ENCODE measurements at places on chromosomes 7 and 10.

- no peak for DNase-seq
Measured at GRCh38 chr7:148915211-148915610, 31.1 kb upstream of the EZH2 start.

DNA sequence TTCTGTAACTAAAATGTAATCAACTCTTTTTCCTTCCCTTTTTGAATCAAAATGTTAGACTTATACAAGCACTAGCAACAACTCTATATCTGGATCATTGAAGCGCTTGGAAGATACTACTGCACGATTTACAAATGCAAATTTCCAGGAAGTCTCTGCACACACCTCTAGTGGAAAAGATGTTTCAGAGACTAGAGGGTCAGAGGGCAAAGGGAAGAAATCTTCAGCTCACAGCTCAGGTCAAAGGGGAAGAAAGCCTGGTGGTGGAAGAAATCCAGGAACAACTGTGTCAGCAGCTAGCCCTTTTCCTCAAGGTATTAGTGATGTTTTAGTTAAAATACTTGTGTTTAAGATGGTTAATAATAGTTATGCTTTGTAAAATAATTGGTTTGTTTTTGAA, 136.4 kb downstream of the MLLT10 start:
- DNase-seq, result no peak

- no peak for DNase-seq
Measured at GRCh38 chr7:116298576-116298975, 88.2 kb downstream of the TES start.

GRCh38 chr7:6266699-6267098, 5.7 kb downstream of the CYTH3 start:
- no peak for DNase-seq

GRCh38 chr7:75988568-75989499, 5.6 kb downstream of the TMEM120A start:
- no peak for DNase-seq

DNA sequence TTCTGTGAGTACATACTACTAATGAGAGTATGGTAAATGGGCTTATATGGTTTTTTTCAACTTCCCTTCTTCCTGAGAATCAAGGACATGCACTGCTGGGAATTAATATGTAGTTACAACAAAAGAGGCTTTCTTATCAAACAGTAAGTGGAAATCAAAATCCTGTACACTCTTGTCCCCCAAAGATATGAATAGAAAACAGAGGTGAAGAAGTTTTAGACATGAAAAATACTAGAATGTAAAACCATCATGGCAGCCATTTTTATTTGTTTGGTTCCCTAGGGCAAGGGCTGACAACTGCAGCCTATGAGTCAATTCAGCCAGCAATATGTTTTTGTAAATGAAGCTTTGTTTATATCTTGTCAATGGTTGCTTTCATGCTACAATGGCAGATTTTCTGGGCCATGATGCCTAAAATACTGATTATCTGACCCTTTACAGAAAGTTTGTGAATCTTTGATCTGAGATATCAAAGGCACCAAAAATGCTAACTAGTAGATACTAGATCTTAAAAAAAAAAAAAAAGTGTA, 422.4 kb downstream of the PARD3 start:
- no peak for DNase-seq

DNA sequence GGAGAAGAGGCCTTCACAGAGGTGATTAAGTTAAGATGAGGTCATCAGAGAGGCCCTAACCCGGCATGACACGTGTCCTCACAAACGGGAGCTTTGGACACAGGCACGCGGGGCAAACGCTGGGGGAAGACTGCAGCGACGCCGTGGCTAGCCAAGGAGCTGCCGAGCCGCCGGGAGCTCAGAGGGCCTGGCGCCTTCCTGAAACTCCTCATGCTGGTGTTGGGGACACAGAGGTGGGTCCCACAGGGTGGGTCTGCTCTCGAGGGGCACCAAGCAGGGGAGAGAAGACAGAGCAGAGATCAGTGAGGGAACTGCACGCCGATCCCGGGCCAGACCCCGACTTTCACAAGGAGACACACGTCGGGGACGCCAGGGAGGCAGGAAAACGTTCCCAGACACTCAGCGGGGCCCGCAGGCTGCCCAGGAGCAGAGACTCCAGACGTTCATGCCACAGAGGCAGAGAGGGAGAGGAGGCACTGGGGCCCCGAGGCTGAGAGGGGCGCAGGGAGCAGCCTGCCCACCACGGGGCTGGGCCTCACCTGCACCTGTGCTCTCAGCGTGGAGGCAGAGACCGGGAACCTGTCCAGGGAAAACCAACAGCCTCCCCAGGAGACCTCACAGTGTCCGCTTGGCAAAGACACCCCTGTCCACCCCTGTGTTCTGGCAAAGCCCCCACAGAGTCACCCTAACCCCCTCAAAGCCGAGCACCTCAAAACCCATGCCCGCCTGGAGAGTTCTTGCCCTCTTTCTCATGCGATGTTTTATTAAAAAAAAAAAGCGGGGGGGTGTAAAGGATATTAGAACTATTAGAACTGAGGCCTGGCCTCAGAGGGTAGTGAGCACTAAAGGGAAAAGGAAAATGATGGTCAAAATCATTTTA, 103.8 kb downstream of the PDGFA start:
- no peak for DNase-seq

GRCh38 chr10:126580873-126581647, 89.4 kb downstream of the C10orf90 start:
- no peak for DNase-seq

DNA sequence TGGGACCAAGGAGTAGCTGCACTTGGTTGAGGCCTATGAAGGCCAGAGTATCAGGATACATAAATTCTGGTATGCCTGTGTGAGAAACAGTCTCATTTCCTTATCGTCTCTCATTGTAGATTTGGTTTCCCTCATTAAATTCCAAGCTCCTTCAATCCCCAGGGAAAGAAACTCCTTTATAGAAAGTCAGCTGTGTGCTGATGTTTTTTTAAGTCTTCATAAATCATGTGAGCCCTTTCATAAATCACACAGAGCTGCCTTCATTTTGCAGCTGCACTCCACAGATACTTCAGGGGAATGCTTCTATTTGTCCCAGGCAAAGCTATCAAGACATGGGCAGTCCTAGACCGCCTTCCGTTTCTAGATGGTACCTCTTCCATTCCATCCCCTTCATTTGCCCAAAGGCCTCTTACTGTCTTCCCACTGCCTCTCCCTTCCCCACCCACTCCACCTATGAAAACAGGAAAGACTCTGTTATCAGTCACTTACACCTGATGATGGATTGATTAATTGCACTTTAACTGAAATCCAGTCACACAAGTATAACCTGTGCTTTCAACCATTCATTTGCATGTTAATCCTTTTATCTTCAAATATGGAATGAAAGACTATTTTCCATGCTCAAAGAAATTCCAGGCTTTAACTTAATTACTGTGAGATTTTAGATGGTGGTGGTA, 290.2 kb downstream of the C7orf25 start:
- DNase-seq, result no peak

GRCh38 chr7:93544691-93545090, 29.8 kb downstream of the CALCR start:
- DNase-seq, result no peak

DNA sequence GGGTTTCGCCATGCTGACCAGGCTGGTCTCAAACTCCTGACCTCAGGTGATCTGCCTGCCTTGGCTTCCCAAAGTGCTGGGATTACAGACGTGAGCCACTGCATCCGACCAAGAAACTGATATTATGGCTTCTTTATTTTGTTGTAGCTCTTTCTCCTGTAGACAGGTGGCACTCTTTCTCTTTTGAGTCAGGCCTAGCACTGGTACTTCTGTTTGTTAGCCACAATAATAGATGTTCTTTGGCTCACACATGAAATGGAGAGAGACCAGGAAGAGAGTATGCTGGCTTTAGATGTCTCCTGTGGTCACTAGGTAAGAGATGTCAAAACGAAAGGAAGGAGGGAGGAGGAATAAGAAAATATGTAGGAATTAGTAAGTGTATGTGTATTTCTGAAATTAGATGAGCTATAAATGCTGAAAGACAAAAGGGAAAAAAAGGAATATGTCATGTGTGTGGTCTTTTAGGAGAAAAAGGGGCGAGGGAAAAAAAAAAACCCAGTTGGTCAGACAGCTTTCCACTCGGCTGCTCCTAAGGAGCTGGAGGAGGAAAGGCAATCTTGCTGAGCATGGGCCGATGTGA, 78.7 kb downstream of the CLEC2L start:
- DNase-seq, result no peak

- DNase-seq, result no peak
Measured at GRCh38 chr7:38327637-38328036, 54.2 kb upstream of the TARP start.
